Caco-2 (cell line): ENCODE measurements at places on chromosomes 11 and 22.
A peak's percentile ranks its signal among the peaks of the same experiment; 100 is the strongest.

- H3K36me3 ChIP-seq, result no peaks in the 10 kb centered on the region
- no peak for DNase-seq
- no peak overlapping the region for H3K27ac ChIP-seq
Measured at GRCh38 chr11:125451400-125452124, 44.5 kb downstream of the FEZ1 start.

DNA sequence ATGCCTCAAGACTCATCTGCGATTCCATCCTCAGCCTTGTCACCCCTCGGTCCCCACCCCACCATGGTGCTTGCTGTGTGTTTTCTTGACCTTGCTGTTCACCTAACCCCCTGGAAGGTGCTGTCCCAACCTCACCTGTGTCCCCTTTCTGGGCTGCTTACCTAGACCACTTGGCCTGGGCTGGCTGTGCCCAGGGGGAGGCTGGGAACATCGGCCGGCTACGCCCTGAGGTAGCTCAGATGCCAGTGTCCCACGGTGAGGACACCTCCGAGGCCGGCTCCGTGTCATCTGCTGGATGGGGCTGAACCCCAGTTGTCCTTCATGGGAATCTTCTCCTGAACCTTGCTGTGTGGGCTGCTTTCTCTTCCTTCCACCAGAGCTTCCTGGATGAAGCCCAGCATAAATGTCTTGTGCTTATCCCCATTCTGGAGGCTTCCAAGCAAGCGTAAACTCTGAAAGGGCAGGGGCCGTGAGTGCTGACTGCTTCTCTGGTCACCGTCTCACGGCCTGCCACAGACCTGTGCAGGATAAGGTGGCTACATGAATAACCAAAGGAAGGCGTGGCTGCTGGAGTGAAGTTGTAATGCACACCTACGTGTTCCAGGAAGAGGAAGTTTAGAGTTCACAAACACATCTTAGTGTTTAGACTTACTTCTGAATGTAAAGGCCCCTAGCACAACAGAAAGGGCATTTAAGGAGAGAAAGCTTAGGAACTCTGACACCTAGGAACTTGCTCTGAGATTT lies 724.3 kb downstream of the TBC1D22A start:
- no peaks in the 10 kb centered on the region for H3K4me1 ChIP-seq
- H3K27me3 ChIP-seq, result no peaks in the 10 kb centered on the region
- no peak overlapping the region for H3K4me3 ChIP-seq
- no peak overlapping the region for H3K27ac ChIP-seq
- H3K36me3 ChIP-seq, result no peaks in the 10 kb centered on the region
- DNase-seq, result no peak

DNA sequence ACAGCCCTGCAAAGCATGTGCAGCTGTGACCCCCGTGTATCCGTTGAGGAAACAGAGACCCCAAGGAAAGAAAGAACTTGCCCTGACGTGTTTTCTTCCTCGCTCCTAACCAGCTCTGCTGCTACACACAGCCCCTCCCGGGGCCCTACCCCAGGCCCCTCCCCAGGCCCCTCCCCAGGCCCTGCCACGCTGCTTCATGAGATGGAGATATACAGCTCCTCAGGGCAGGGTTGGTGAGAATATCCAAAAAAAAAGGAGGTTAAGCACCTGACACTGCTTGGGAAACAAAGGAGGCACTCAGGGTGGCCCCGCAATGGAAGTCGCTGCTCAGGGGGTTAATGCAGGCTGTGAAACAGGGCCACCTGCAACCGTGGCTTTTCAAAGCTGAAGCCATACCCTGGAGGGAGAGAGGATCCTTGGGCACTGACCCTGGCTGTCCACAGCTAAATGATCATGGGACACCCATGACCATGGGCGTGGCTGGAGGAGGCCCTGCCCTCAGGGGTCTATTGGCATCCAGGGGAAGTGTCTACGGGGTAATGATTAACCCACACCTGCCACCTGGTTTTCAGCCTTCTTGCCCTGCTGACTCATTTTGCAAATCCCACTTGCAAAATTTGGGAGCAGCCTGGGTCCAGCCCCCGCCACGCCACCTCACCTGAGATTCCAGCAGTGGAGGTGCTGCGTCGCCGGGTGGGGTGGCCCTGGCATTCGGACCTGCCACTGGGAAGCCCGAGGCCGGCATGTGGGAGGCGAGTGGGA lies 112.1 kb upstream of the ANO1 start:
- H3K27me3 ChIP-seq, result no peaks in the 10 kb centered on the region
- peak; percentile 94 for DNase-seq
- H3K4me1 ChIP-seq, result peaks cover 58% of the 10 kb centered on the region
- H3K36me3 ChIP-seq, result no peaks in the 10 kb centered on the region
- H3K27ac ChIP-seq, result peak overlapping the region; percentile 88

DNA sequence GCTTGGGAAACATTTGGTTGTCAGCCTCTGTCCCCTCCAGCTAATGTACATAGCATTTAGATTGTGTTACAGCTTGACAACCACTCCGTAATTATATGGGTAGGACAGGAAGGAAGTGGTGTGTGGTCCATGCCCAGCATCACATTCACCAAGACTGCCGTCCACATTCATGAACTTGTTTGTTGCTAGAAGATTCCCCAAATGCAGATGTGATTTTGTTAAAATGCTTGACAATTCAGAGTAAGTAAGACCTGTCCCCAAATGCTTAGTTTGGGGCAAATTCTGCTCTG lies 1482.7 kb downstream of the TBC1D22A start:
- H3K36me3 ChIP-seq, result no peaks in the 10 kb centered on the region
- H3K27me3 ChIP-seq, result no peaks in the 10 kb centered on the region
- DNase-seq, result no peak
- H3K4me1 ChIP-seq, result no peaks in the 10 kb centered on the region
- H3K4me3 ChIP-seq, result no peak overlapping the region
- no peak overlapping the region for H3K27ac ChIP-seq

DNA sequence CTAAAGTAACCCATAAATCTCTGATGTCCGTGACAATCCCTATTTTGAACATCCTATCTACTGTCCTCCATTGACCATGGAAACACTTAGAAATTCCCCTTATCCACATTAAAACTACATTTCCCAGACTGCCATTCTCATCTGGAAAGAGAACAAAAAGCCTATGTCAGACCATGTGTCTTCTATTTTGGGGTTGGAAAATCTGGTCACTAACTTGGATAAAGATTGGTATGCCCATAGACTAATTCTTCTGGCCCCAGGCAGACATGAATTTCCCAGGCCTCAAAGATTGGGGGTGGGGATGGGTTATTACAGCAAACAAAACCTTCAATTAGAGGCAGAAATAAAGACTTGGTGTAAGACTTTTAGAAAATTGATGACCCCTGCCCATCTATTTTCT lies 30.9 kb upstream of the CREB3L1 start:
- no peaks in the 10 kb centered on the region for H3K36me3 ChIP-seq
- H3K4me3 ChIP-seq, result no peak overlapping the region
- peaks cover 46% of the 10 kb centered on the region for H3K4me1 ChIP-seq
- H3K27ac ChIP-seq, result no peak overlapping the region

GRCh38 chr11:11137339-11137738 lies 215.7 kb downstream of the CSNK2A3 start:
- no peak overlapping the region for H3K4me3 ChIP-seq
- DNase-seq, result no peak
- H3K27ac ChIP-seq, result no peak overlapping the region
- H3K36me3 ChIP-seq, result no peaks in the 10 kb centered on the region

GRCh38 chr22:28817919-28818859 lies 17.8 kb upstream of the XBP1 start:
- no peaks in the 10 kb centered on the region for H3K27me3 ChIP-seq
- peak overlapping the region; percentile 99 for H3K27ac ChIP-seq
- peak; percentile 84 for DNase-seq
- no peak overlapping the region for H3K4me3 ChIP-seq
- no peaks in the 10 kb centered on the region for H3K36me3 ChIP-seq
- peaks cover 88% of the 10 kb centered on the region for H3K4me1 ChIP-seq

DNA sequence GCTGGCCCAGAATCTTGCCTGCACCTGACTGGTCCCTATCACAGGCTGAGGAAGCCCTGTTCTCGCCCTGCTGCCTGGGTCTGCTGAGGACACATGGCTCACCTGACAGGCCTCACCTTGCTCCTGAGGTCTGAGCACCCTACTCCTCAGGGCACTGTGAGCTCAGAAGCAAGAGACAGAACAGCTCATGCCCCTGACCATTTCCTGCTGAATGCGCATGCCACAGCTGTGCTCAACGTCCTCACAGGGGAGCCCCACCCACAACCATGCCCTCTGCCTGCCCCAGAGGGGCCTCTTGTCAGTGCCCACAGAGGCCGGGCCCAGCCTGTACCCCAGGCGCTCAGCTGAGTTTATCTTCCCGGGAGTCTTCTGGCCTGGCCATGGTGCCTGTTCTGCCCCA lies 2.8 kb upstream of the TSPO start:
- H3K4me1 ChIP-seq, result peaks cover 10% of the 10 kb centered on the region; the same call in 1 of the 2 replicates
- H3K36me3 ChIP-seq, result no peaks in the 10 kb centered on the region

- no peaks in the 10 kb centered on the region for H3K4me1 ChIP-seq
- H3K27ac ChIP-seq, result no peak overlapping the region
- no peak overlapping the region for H3K4me3 ChIP-seq
- H3K36me3 ChIP-seq, result 0 out of 2 replicates have a peak, but pooled peaks cover 1% of the 10 kb centered on the region
- DNase-seq, result no peak
- H3K27me3 ChIP-seq, result no peaks in the 10 kb centered on the region
Measured at GRCh38 chr11:129636926-129637325, 178.7 kb upstream of the TMEM45B start.

DNA sequence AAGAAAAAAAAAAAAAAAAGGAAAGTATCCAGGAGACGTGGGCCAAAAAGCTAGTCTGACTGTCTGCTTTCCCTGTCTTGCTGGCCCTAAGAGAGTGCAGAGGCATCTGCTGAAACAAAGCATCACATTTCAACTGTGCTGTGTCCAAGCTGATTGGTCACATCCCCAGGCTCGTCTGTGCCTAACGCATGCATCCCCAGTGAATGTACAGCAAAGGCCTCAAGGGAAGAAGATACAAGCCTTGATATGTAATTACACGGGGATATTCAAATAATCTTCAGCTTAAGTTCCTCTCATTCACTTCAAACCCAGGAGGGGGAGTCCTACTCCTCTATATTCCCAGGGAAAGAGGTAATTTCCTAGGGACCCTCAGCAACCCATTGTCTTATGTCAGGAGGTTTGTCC lies 5.4 kb upstream of the SORL1 start:
- no peak overlapping the region for H3K4me3 ChIP-seq
- H3K36me3 ChIP-seq, result no peaks in the 10 kb centered on the region
- H3K27me3 ChIP-seq, result no peaks in the 10 kb centered on the region
- no peak for DNase-seq
- no peak overlapping the region for H3K27ac ChIP-seq

DNA sequence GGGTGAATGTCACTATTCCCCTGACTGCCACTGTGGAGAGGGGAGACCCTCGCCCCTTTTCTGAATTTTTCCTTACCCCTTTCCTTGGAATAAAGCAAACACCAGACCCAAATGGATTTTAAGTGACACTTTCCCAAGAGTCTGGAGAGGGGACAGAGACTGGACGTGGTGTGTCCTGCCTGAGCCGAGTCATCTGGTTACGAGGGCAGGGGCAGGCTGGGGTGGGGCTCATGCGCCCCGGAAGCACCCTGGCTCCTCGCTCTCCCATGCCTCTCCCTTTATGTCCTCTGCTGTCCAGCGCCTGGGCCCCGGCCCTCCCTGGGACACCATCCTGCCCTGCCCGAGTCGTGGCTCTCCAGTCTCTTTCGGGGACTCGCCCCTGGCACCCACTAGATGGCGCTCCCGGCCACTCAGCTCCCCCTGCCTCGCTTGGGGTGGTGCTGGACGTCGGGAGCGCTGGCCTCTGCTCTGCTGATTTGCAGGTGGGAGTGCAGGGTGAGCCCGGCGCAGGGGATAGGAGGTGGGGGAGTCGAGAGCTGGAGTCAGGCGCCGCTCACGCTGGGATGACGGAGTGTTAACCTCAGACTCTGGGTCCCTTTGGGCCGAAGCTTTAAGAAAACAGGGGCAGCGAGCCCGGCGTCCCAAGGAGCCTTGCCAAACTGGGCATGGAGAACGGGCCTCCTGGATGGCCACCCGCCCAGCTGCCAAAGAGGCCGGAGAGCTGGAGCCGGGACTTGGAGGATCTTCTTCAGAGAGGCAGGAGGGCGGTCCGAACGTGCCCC lies 89.8 kb downstream of the RPS6KA4 start:
- no peaks in the 10 kb centered on the region; the same call in 1 of the 2 replicates for H3K27me3 ChIP-seq
- peak overlapping the region; percentile 53 for H3K4me3 ChIP-seq
- H3K4me1 ChIP-seq, result peaks cover 17% of the 10 kb centered on the region
- H3K36me3 ChIP-seq, result no peaks in the 10 kb centered on the region
- H3K27ac ChIP-seq, result peak overlapping the region; percentile 67

DNA sequence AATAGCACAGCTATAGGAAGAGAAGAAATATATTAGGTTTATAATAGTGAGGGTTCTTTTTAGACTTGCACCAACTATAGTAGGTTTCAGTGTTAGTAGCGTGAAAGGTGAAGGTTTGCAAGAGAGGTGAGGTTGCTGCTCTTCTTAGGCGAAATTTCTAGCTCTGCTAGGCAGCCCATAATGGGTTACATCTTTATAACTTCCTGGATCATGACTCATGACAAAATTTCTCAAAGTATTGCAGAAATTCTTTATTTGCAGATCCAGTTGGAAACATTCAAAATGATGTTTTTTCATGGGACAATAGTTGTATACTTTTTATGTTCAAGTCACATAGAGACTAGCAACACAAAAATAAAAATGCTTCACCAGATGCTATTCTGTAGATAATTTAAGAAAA lies 260.0 kb downstream of the SOX6 start:
- no peaks in the 10 kb centered on the region for H3K36me3 ChIP-seq
- no peak overlapping the region for H3K4me3 ChIP-seq
- no peak for DNase-seq
- no peak overlapping the region for H3K27ac ChIP-seq
- peaks cover 43% of the 10 kb centered on the region for H3K4me1 ChIP-seq
- H3K27me3 ChIP-seq, result no peaks in the 10 kb centered on the region

- peaks cover 8% of the 10 kb centered on the region for H3K4me1 ChIP-seq
- peak overlapping the region; percentile 92 for H3K27ac ChIP-seq
- no peaks in the 10 kb centered on the region for H3K27me3 ChIP-seq
- peaks cover 4% of the 10 kb centered on the region; the same call in 1 of the 2 replicates for H3K36me3 ChIP-seq
Measured at GRCh38 chr11:125626288-125626950, 1.5 kb downstream of the CHEK1 start.

- no peaks in the 10 kb centered on the region for H3K27me3 ChIP-seq
- no peak for DNase-seq
- H3K36me3 ChIP-seq, result no peaks in the 10 kb centered on the region
- no peak overlapping the region for H3K4me3 ChIP-seq
Measured at GRCh38 chr11:105754260-105754659, 144.4 kb downstream of the GRIA4 start.

DNA sequence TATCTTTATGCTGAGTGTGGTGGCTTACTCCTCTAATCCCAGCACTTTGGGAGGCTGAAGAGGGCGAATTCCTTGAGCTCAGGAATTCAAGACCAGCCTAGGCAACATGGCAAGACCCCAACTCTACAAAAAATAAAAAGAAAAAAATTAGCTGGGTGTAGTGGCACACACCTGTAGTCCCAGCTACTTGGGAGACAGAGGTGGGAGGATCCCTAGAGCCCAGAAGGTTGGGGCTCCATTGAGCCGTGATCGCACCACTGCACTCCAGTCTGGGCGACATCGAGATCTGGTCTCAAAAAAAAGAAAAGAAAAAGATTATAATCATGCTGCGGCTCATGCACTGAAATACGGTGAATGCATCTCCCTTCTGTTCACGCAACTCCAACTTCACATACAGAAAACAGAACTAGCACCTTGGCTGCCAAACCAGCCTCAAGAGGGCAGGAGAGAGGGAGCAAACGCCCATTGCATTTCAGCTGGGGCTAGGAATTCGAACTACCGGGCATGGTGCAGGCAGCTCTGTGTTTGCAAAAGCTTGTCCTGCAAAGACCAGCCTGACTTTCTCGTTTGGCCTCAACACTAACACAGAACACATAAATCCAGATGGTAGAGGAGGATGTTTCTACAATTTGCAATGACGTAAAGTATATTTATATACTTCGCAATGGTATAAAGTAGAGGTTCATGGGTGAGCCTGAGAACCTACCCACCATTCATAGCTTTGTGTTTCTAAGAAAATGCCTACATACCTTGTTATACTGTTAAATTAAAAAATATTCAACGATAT lies 6.3 kb upstream of the SYNGR1 start:
- peak; percentile 82 for DNase-seq
- H3K4me1 ChIP-seq, result peaks cover 10% of the 10 kb centered on the region
- H3K36me3 ChIP-seq, result no peaks in the 10 kb centered on the region
- H3K27me3 ChIP-seq, result no peaks in the 10 kb centered on the region
